ENCODE measurements at places on chromosomes 6 and 20.

- DNase-seq = no peak
These were observed 34.6 kb upstream of the SCUBE3 start for GRCh38 chr6:35178932-35179832.

- DNase-seq = no peak
These were observed 273.5 kb downstream of the COL12A1 start for GRCh38 chr6:74932232-74932888.

DNA sequence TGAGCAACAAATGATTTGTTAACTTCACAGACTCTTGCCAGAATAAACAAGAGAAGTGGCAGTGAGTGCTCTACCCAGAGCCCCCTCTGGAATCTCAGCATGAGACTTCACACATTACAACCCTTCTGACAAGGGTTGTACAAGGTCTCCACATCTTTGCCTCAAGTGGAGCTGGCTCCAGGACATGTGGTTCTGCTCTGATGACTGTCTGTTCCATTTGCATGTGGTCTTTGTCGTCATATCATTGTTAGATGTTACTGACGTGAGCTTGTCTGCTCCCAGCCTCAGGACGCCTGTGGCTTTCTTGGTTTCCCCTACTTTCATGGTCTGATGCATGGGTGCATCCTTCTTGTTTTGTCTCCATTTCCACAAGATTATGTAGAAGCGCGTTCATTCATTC lies 115.0 kb downstream of the SLC24A3 start:
- no peak for DNase-seq

- no peak for DNase-seq
These were observed 48.7 kb upstream of the CLVS2 start for GRCh38 chr6:122947355-122947754.

GRCh38 chr6:101845172-101845571 lies 451.7 kb downstream of the GRIK2 start:
- no peak for DNase-seq

- no peak for DNase-seq
These were observed 3.3 kb downstream of the ZGPAT start for GRCh38 chr20:63711085-63711645.

DNA sequence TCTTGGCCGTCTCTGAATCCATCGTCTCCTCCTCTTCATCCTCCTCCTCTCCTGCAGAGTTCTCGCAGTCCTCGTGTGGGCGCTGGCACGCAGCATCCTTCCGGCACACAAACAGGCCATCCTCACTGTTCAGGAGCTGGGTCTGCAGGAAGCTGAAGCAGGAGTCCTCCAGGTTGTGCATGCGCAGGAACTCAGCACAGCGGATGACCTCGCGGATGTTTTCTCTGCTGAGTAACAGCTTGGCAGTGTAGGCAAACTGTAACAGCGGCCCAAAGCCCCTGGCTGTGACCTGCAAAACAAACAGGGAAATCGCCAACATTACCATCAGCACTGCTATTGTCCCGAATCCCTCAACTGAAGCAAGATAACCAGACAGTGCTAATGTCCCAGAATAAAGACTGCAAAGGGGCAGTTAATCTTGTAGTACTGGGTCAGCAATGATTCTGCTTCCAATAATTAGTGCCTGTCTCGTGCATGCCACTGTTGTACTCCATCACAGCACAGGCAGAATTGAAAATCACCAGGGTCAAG lies 57.4 kb downstream of the GJA10 start:
- DNase-seq = no peak

DNA sequence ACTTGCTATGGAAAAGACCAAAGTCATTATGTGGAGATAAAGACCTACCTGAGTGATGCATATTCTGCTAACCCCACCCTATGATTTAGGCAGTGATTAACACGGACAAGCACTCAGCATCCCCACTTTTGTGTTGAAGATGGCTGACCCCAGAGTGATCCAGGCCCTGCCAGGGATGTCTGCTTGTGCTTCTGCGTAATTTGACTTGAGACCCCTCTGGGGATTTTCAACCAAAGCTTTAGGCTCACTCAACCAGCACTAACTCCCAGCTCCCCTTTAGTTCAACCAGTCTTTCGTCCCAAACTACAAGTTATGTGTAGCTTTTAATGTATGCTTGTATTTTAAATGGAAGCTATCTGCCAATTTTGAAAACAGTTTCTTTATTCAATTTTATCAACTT lies 538.0 kb upstream of the ID4 start:
- no peak for DNase-seq

- DNase-seq = no peak
These were observed 41.7 kb downstream of the CDK5RAP1 start for GRCh38 chr20:33359399-33360261.

DNA sequence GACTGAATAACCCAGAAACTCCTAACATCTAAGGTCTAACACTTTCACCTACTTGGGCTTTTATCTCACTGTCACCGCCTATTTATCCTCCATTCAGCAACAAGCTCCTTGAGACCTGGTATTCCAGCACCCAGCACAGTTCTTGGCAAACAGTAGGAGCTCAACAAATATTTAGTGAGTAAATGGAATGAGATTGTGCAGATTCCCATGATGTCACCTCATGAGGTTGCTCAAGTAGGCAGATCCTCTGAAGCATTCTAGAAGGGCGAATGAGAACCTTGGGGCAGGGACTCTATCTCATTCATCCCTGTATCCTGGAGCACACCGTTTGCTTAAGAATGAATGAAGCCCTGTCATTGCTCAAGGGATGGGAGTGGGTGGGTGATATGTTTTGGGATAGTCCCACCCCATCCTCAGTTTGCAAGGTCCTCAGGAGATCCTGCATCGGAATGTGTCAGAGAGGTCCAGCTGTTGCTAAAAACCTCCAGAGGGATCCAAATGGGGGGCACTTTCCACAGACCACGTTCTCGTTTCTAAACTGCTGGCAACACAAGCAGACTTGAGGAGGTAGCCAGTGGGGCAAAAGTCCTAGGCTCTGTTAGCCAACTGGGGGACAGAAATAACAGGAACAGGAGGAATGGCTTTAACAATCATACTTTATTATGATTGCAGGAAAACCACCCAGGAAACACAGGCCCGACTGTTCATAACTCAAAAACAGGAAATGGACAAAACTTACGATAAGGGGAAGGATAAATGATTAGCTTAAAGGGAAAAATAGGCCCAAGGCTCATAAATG lies 42.0 kb downstream of the EDN1 start:
- peak; percentile 18 for DNase-seq

DNA sequence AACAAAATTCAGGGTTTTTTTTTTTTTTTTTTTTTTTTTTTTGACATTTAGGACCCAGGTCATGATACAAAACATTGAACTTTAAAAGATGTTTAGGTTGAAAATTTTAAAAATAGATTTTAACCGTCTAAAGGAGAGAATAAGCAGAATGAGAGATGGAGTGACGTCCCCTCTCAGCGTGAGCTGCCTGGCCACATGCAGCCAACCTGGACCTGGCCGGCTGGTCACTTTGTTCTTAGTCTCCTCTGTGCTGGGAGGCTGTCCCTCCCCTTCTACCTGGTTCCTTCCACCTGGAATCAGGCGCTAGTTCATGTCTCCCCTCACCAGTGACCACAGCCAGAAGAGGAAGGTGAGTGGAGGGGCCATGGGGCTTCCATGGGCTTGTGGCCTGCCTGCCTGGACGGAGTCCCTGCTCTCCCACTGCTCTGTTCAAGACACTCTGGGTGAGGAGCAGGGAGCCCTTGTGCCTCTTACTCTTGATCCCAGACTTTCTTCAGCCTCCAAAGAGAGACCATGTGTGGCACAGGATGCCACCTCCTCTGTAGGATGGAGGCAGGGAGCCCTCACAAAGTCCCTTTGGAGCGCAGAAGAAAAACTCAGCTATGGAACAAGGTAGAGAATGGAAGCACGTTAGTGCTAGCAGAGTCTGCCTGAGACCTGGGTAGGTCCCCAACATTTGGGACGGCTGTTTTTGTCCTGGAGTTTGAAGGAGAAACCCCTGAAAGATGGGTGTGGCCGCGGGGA lies 31.7 kb downstream of the IRF4 start:
- no peak for DNase-seq

- DNase-seq = no peak
These were observed 36.3 kb downstream of the FAM50B start for GRCh38 chr6:3885262-3886036.

DNA sequence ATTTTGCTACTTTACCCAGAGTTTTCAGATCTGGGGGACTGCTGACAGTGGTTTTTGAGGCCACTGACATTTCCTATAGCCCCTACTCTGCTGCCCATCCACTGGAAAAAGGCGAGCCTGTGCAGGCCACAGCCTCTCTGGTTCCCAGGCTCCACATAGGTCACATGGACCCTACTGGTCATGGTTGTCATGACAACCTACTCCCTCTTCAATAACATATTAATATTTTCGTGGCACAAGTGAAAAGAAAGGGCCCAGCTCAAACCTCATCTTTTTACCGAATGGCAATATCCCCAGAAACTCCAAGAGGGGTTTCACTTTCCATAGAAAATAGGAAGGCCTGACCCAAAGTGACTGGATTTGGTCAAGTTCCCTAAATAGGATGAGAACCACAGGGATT lies 11.0 kb upstream of the FOXO3 start:
- peak; percentile 52 for DNase-seq

DNA sequence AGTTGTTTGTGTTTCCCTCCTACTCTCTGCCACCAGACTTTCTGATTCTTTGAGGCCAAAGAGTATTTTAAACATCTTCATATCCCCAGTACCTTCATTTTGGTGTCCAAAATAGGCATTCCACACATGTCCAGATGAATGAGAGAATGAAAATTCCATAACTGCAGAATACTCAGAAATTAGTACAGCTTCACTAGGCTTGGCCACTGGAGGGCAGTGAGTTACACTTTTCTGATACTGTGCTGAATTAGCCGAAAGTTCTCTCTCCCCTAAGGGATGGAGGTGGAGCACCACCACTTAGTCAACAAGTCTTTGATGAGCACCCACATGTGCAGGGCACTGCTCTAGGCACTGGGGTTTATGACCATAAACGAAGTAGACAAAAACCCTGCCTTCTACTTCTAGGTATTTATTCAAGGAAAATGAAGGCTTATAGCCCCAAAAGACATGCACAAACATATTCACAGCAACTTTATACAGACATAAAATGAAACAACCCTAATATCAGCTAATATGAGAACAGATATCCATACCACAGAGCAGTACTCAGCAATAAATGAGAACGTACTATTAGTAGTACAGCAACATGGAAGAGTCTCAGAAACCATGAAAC lies 46.1 kb upstream of the TMEM217 start:
- peak; percentile 31 for DNase-seq

GRCh38 chr6:141394565-141395051 lies 738.1 kb upstream of the GJE1 start:
- DNase-seq = no peak

DNA sequence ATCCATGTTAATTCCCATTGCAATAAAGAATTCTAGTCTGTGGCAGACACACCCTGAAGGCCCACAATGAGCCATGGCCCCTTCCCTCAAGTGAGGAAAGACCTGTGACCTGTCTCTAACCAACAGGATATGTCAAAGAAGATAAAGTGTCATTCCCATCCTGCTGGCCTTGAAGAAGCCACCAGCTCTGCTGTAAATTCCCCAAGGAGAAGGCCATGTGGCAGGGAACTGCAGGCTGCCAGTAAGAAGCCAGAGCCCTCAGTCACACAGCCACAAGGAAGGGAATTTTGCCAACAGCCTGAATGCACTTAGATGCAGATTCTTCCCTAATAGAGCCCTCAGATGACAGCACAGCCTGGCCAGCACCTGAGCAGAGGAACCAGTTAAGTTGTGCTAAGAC lies 24.8 kb downstream of the VIP start:
- DNase-seq = no peak

GRCh38 chr6:3610921-3611320 lies 140.6 kb downstream of the PXDC1 start:
- no peak for DNase-seq

DNA sequence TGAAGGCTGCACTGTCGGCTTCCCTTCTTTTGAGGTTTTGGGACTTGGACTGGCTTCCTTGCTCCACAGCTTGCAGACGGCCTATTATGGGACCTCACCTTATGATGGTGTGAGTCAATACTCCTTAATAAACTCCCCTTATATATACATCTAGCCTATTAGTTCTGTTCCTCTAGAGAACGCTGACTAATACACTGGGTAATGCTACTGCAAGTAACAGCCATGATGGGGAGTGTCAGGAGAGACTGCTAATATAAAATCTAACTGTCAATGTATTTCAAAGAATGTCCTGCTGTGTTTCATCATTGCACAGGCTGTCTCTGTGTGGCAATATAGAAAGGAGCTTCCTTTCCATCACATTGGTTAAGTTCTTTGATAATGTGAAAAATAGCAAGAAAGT lies 57.7 kb upstream of the UST start:
- no peak for DNase-seq

DNA sequence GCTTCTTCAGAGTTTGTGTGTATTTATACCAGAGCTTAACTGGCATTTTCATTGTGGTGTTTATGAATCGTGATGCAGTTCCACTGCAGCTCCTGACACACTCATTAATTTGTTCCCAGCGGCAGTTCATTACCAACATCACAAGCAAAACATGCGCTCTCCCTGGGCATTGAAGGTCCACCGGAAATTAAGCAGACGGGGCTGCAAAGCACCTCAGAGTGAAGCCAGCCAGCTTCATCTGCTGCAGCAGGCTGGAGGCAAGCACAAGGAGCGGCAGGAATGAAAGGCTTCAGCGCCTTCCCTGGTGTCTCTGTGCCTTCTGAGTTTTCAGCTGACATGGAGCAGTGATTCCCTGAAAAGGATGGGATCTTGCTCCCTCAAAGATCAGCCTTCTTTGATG lies 246.0 kb upstream of the SPTLC3 start:
- DNase-seq = no peak

DNA sequence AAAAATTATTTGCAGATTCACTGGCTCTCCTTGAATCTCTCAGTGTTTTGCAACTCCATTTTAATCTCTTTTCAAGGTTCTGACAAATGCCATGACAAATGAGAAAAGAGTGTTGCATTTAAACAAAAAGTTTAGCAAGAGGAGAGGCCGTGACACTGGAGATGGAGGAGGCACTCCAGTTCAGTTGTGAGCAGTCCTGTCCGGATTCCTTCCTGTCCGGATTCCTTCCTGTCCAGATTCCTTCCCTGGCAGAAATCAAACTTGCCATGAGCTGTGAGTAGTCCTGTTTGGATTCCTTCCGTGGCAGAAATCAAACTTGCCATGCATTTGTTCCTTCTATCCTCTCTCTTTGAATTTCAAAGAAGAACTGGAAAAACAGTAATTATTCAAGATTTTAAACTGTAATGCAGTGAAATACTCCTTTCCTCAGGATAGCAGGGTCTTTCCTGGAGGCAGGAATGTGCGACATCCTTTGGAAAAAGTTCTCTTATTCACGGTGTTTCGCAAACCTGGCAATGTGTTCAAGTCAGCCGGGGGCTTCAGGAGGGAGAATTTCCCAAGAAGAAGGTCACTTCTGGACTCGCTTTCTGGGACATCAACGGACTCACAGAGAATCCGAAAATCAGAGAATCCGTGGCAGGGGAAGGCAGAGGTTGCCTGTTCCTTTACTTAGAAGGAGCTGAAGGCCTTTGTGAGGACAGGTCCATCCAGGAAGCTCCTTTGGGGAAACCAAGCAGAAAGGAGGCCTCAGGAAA lies 48.7 kb upstream of the DACT2 start:
- no peak for DNase-seq

Measured in suppressor macrophage treated with lipopolysaccharide for 4 hours (primary cell).